ENCODE measurements at places on chromosomes 16 and 17. TPM values are rescaled to one million over a fixed set of nuclear protein-coding genes. Genes with fewer than 3 reads are reported as not detected.

Gene ERN2
- total RNA-seq = not detected

Gene C16orf74
- 0.53 TPM for total RNA-seq

Gene PPL
- 0.08 TPM for total RNA-seq

Gene SLFN12L
- total RNA-seq = 110 TPM

Gene RABEP1
- total RNA-seq = 37.8 TPM
